ENCODE measurements at places on chromosomes 5 and 9.

DNA sequence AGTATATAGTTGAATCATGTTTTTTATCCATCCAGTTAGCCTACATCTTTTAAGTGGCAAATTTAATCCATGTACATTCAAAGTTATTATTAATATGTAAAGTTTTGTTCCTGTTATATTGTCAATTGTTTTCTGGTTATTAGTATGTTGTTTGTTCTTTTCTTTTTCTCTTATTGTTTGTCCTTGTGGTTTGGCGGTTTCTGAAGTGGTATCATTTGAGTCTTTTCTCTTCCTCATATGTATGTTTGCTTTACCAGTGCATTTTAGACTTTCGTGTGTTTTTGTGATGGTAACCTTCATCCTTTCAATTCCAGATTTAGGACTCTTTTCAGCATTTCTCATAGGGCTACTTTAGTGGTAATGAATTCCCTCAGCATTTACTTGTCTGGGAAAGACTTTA, 130.4 kb upstream of the RFX3 start:
- DNase-seq, result no peak

DNA sequence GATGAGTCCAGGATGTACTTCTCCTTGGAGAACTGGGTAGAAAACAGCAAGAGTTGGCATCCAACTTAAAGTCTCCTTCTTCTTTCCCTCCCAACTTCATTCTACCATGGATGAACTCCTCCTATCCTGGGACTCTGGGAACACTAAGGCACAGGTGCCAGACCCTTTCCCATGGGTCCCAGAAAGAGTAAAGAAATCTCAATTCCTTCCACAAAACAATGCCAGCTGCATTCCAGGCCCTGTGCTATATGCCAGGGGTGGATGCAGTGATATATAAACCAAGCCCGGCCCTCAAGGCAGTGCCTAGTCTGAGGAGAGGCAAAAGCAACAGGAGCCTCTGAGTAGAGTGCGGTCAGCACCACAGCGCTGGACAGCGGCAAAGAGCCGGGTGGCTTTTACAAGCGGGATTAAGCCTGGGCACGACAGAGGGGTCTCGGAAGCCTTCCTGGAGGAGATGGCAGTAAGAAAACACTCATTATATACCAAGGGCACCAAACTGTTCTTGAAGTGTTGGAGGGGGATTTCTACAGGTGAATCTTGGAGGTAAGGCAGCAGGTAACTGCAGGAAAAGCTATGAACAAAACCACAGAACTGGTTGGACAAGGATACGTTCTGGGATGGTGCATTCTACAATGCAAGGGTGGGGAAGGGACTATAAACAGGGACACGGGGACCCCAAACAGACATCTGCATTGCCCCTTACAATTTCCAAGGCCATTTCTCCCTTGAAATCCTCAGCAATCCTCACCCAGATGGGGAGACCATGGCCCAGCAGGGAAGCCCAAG, 16.4 kb upstream of the TOR2A start:
- no peak for DNase-seq

- no peak for DNase-seq
Observed at GRCh38 chr5:119302916-119303897, 52.6 kb upstream of the TNFAIP8 start.

- no peak for DNase-seq
Observed at GRCh38 chr5:73095564-73096238, 24.7 kb upstream of the TMEM171 start.

GRCh38 chr9:1532171-1532570, 482.0 kb downstream of the DMRT2 start:
- no peak for DNase-seq
